ENCODE measurements at places on chromosomes 12 and 14. TPM values are rescaled to one million over a fixed set of nuclear protein-coding genes. Genes with fewer than 3 reads are reported as not detected.

GRCh38 chr14:104821229-104821945 lies 20.5 kb downstream of the ZBTB42 start:
- H3K27me3 ChIP-seq: peaks cover 6% of the 10 kb centered on the region
- no peak overlapping the region for H3K4me3 ChIP-seq
- H3K27ac ChIP-seq: no peak overlapping the region
- no peak for DNase-seq

DNA sequence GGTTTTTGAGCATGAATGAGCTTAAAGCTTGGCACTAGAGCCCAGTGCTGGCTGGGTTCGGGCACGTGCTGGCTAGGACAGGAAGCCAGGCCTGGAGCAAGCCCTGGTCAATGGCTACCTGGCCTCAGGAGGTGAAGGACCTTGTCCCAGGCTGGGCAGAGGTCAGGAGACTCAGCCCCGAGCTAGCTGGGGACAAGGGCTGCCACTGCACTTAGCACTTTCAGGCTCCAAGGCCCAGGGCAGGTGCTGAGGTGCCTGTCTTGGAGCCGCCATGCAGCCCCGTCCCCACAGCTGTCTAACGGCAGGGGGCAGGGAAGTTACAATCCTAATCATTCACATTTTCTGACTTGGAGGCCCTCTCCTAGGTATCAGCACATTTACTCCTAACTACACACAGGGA lies 4.3 kb upstream of the AQP6 start:
- no peak for DNase-seq
- H3K36me3 ChIP-seq: no peaks in the 10 kb centered on the region
- no peak overlapping the region for H3K27ac ChIP-seq
- peaks cover 3% of the 10 kb centered on the region for H3K4me1 ChIP-seq
- no peak overlapping the region for H3K4me3 ChIP-seq

GRCh38 chr12:41795910-41796309 lies 348.8 kb downstream of the GXYLT1 start:
- no peak overlapping the region for H3K27ac ChIP-seq
- no peaks in the 10 kb centered on the region for H3K27me3 ChIP-seq
- H3K36me3 ChIP-seq: no peaks in the 10 kb centered on the region
- no peak overlapping the region for H3K4me3 ChIP-seq
- H3K4me1 ChIP-seq: no peaks in the 10 kb centered on the region

Gene VRTN
- 0.39 TPM for total RNA-seq

- no peaks in the 10 kb centered on the region for H3K4me1 ChIP-seq
- H3K27ac ChIP-seq: no peak overlapping the region
- no peaks in the 10 kb centered on the region for H3K27me3 ChIP-seq
- no peaks in the 10 kb centered on the region for H3K36me3 ChIP-seq
- no peak overlapping the region for H3K4me3 ChIP-seq
- DNase-seq: no peak
These were observed 22.3 kb upstream of the EPS8 start for GRCh38 chr12:15811214-15812127.

DNA sequence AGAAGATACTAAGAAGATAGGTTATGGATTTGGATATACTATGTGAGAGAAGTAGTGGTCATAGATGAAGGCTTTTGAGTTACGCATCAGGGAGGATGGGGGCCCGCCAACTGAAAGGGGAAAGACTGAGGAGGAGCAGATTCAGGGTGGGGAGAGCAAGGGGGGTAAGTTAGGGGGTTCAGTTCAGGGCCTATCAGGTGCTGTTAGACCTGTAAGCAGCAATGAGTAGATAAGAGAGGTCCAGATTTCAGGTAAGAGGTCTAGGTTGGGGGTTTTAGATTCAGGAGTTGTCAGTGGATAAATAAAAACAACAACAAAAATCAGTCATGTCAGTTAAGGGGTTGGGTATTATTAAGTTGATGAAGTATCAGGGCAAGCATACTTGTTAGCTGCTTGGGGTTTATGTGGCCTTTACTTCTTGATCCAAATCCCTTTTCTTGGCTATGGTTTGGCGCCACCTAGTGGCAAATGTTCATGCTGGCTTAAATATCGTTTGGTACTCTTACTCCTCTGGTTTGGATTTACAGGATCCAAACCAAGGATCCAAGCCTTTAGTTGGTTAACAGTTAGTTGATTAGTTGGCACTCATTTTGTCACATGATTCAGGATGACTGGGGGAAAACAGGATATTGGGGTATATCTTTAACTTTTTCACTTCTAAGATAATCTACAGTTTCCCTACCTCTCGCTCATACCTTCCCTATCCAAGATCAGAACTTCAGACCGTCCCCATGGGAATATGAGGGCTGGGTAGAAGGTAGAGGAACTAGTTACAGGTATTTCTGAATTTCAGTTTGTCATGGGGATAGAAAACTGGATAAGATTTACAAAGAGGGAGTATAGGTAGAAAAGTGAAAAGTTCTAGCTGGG lies 65.1 kb downstream of the PCNX1 start:
- no peaks in the 10 kb centered on the region for H3K27me3 ChIP-seq
- H3K36me3 ChIP-seq: peaks cover 30% of the 10 kb centered on the region
- H3K4me1 ChIP-seq: peaks cover 8% of the 10 kb centered on the region
- peak overlapping the region; percentile 73 for H3K27ac ChIP-seq

Gene FAM186B
- 1.6 TPM for total RNA-seq

Gene RNASE3
- not detected for total RNA-seq

Gene DPF3
- total RNA-seq: 40.8 TPM

DNA sequence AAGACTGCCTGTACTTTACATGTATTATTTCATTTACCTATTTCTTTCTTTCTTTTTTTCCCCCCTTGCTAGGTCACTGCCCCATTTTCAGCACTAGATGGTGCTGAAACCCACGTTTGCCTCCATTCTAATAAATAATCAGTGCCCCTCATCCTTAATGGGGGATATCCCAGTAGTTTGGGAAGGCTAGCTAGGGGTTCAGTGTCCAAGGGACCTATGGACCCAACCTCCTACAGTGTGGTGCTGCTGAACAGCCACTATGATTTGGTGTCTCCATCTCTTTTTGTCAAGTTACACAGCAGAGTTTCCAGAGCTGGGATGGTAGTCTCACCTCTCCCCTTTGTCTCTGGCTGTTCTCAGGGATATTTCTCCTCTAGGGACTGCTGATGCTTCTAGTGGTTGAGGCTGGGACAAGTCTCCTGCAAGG lies 6.5 kb upstream of the HCFC2 start:
- no peaks in the 10 kb centered on the region for H3K27me3 ChIP-seq
- no peaks in the 10 kb centered on the region for H3K4me1 ChIP-seq
- H3K4me3 ChIP-seq: no peak overlapping the region

DNA sequence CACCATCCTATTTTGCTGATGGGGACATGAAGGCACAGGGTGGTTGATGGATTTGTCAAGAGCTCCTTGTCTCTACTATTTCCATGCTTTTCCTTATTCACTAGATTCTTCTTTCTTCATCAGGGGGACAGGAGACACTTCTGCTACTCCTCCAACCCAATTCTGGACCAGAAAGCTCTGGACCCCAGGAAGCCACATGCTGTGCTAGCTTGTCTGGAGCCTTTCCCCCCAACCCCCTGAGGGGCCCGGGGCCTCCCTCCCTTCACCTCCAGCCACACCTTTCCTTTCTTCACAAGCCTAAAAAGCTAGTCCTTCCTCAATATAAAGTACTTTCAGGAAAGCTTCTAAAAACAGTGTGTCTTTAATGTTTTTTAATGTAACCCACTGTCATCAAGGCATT lies 75.1 kb upstream of the CAPRIN2 start:
- no peak for DNase-seq
- H3K27me3 ChIP-seq: no peaks in the 10 kb centered on the region
- H3K36me3 ChIP-seq: no peaks in the 10 kb centered on the region
- H3K4me3 ChIP-seq: no peak overlapping the region
- H3K27ac ChIP-seq: no peak overlapping the region
- no peaks in the 10 kb centered on the region for H3K4me1 ChIP-seq

Gene SERPINA5
- not detected for total RNA-seq

- no peak overlapping the region for H3K4me3 ChIP-seq
- H3K27ac ChIP-seq: no peak overlapping the region
- H3K36me3 ChIP-seq: no peaks in the 10 kb centered on the region
- H3K27me3 ChIP-seq: no peaks in the 10 kb centered on the region
These were observed 44.8 kb upstream of the CRADD start for GRCh38 chr12:93632383-93632782.

DNA sequence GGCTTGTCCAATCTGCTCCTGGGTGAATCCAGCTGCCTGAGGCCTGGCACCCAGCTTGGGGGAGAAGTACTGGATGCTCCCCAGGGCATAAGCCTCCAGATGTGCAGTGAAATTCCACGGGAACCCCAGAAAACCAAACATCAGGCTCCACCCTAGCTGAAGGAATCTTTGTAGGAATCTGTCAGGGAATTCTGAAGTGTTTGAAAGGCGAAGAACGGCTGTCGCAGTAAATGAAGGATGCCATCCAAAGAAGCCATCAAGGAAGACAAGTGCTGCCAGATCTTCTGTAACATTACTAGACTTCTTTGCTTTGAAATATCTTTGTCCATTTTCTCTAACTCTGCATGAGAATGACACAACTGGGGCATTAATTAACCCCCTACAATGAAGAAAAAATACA lies 219.4 kb downstream of the FOXN3 start:
- no peaks in the 10 kb centered on the region for H3K36me3 ChIP-seq
- H3K4me1 ChIP-seq: peaks cover 5% of the 10 kb centered on the region
- no peaks in the 10 kb centered on the region for H3K27me3 ChIP-seq
- H3K4me3 ChIP-seq: no peak overlapping the region
- H3K27ac ChIP-seq: no peak overlapping the region

DNA sequence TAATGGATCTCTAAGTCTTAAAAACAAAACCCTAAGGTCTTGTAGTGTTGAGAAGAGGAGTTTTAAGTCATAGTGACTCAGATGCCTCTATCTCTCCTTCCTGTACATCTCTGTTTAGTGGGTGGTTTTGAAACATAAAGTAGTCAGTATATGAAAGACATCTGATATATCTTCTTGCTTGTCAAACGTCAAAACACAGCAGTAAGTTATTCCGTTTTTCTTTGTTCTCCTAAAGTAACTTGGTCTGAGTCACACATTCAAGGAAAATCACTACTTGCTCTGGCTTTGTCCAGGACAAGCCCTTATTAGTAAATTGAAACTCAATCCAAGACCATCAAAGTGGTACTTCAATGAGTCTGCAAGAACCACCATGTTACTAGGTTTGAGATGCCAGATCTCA lies 1172.5 kb downstream of the BCL11B start:
- H3K36me3 ChIP-seq: no peaks in the 10 kb centered on the region
- H3K4me3 ChIP-seq: no peak overlapping the region
- no peaks in the 10 kb centered on the region for H3K27me3 ChIP-seq
- DNase-seq: no peak

Measured in cardiac muscle cell (in vitro differentiated cells and primary cell).